ENCODE measurements at places on chromosomes 2 and 18. TPM values are rescaled to one million over a fixed set of nuclear protein-coding genes. Genes with fewer than 3 reads are reported as not detected.

TFCP2L1 gene
- total RNA-seq: 126 TPM

TACR1 gene
- 0.16 TPM for total RNA-seq

MERTK gene
- total RNA-seq: 11.6 TPM

STAT4 gene
- total RNA-seq: not detected

ERBB4 gene
- total RNA-seq: not detected

SKA1 gene
- not detected for total RNA-seq

DNA sequence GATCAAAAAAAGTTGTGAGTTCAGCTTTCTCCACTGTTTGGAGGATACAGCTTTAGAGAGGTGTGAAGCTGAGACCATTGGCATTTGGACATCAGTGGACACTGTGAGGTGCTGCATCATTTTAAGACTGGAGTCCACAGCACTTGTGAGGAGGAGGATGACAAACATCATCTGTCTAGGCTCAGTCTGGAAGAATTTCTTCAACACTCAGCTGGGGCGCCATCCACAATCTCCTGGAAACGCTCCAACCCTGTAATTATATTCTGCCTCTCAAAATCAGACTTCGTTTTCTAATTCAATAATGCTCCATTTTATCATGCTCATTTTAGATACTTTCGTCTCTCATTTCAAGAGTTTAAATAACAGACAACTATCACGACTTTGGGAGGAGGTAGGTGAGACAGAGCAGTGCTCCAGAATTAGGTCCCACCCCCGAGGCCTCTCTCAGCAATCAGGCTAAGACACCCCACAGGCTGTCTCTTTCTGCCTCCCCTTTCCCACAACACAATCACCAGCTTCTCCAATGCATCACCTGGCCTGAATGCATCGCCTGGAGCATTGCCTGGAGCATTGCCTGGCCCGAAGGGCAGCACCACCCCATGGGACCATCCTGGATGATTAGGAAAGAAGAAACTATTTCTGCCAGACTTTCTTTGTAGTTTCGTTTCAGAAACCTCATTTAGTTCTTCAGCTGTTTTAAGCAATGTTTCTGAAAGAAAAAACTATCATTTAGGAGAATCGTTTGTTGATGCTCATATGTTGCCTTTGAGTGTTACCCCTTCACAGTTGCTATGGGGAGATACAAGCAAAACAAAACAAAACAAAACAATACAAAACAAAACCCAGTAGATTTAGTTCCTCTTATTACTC is 37.0 kb upstream of the DPP10 start:
- DNase-seq: no peak

DNA sequence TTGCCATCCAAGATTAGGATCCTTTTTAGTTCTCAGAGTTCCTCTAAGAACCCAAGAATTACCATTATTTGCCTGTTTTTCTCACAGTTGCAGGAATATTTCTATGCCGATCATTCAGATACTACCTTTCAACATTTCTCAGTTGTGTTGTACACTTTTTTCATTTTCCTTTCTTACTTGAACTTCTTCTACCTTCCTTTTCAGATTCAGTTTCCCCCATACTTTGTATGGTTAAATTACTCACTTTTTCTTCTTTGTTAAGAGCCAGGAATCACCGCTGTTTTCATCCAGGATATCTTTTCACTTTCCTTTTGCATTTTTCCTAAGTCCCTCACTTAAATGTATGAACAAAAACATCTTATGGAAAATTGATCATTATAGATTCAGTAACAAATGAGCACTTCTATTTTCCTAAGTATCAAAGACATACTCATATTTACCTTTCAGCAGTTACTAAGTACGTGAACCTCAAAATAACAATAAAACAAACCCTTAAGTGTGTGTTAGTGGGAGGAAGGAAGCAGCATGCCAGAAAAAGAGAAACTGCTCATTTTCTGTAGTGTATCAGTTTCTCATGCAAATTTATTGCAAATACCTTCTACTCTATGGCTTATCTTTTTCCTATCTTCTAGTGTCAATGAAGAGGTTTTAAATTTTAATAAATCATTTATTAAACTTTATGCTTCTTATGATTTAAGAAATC is 64.3 kb upstream of the STAT1 start:
- no peak for DNase-seq

GRCh38 chr2:26189123-26189522 is 16.2 kb downstream of the GAREM2 start:
- DNase-seq: no peak

- DNase-seq: no peak
These were observed 9.4 kb upstream of the SPOPL start for GRCh38 chr2:138492160-138492559.

DNA sequence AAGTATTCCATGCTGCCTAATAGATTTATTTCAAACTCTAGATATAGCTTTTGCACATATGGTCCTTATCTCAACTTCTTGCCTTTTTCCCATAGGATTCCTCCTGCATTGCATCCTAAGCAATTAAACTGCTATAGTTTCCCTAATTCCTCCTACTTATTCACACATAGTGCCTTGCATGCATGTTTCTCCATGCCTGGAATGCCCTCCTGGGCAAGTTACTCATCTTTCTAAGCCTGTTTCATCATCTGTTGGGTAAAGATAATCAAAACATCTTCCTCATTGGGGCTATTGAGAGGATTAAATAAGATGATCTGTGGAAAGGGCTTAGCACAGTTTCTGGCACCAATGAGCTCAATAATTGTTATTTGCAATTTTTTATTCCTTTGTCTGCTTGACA is 726.5 kb downstream of the SLC4A3 start:
- no peak for DNase-seq

- DNase-seq: no peak
These were observed 64.3 kb downstream of the HNMT start for GRCh38 chr2:138028538-138028937.

DNA sequence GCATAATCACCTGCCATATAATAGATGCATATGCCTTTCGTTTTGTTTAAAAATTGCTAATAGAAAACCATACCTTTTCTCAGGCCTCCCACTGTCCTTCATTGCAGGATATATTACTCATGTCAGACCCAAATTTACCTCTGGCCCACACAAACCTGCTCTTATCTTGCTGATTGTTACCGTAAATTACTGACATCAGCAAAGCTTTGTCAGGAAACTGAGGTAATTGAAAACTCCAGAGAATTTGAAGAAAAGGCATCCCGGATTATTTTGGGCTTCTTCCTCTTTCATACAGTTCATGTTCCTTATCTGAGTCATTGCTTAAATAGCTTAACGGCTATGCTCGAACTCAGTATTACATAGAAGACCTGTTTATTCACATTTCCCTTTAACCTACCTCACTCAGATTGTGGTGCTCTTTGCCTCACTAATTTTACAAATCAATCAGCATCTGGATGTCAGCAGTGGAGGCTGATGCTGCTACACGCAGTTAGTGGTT is 145.7 kb downstream of the ZEB2 start:
- DNase-seq: no peak

DNA sequence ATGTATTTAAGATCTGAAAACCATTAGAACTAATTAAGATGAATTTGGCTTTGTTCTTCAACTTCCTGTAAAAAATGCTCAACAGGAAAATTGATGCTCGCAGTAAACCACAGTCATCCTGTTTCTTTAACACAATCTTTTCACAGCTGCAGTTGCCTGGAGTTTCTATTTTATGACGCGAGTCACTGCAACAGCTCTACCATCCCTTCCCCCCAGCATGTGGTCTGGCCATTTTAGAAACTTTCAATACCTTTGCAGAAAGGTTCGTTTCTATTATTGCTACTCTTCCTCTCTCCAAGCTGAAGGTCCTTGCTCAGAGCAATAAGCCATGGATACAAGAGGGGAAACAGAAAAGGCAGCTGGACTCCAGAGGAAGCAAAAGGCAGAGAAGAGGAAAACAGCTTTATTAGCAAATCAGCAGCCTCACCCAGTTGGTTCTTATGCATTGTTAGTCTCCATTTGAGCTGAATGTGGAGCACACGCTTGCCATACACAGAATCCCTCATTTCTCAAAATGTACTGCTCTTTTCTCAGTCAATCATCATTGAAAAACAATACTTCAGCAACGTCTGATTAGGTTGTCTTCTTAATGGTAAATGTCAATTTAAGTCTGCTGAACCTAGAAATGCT is 3.9 kb downstream of the WIPF1 start:
- peak; percentile 58 for DNase-seq

DNA sequence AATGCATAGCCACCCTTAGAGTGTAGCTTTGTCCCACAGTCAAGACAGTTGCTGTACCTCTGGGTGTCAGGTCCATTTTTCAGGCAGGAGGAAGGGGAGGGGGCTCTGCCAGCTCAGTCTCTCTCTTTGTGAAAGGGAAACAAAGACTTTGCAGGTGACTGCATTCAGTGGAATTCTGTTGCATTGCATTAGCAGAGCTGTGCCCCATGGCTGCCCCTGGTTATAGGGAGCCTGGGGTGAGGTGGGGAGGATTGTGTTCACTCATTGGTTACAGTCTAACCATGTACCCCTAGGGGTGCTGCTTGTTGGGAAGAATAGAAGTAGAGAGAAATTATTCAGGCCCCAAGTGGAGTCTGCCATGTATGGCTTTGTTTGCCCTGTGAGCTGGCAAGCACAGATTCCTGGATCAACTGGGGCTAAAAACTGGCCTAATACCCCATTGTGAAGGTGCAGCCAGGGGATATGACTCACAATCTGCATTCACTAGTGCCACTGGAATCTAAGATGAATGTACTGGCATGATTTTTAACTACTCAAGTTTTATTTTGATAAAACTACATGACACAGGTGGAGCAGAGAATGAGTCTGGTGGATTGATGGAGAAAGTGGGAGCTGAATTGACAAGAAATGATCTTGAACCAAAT is 118.4 kb downstream of the SH3BP4 start:
- DNase-seq: no peak

DNA sequence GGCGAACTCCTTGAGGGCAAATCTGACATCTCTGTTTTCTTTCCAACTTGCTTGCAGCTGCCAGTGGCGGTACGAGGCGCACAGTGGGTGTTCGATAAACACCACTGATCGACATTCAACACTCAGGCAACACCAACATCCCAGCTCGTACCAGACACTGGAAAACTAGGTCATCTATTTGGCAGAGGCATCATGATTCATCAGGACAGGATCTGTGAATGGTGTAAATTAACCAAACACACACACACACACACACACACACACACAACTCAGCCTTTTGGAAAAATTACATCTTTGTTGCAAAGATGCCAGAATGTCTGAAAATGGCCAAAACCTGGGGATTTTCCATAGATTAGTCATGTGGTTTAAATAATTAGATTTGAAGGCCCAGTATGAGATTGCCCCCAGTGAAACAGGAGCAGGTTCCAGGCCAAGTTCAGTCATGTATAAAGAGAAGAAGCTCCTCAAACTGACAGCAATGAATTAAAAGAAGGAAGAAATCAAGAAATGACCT is 150.5 kb upstream of the NCKAP5 start:
- no peak for DNase-seq

- no peak for DNase-seq
These were observed 3.6 kb downstream of the TMEM177 start for GRCh38 chr2:119682578-119682977.

DNA sequence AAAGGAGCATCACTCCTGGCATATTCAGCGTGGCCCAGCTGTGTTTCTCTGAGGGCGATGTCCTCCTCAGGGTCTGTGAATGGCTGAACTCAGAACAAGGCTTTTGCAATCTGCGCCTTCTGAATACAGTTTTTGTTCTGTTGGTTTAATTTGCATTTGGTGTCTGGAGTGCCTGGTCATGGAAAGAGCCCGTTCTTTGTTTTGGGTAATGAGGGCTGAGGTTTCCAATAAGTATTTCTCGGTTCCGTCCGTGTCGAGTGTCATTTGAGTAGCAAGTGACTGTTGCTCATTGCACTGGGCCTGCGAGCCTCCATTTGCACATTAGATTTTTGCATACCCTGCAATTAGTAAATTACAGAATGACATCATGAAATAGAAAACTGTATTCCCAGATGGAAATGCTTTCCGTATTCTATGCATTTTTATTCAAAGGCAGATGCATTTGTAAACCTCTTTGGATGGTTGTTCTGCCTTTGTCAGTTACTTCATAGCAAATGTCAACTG is 57.3 kb downstream of the NEDD4L start:
- DNase-seq: no peak
